ENCODE measurements at places on chromosomes 11 and 22. TPM values are rescaled to one million over a fixed set of nuclear protein-coding genes. Genes with fewer than 3 reads are reported as not detected.

- peak; percentile 90 for DNase-seq
These were observed 61.7 kb downstream of the PARVB start for GRCh38 chr22:44085743-44086270.

LAYN gene
- total RNA-seq: 118 TPM

GRCh38 chr11:71431271-71431670 lies 16.9 kb downstream of the DHCR7 start:
- DNase-seq: no peak

DNA sequence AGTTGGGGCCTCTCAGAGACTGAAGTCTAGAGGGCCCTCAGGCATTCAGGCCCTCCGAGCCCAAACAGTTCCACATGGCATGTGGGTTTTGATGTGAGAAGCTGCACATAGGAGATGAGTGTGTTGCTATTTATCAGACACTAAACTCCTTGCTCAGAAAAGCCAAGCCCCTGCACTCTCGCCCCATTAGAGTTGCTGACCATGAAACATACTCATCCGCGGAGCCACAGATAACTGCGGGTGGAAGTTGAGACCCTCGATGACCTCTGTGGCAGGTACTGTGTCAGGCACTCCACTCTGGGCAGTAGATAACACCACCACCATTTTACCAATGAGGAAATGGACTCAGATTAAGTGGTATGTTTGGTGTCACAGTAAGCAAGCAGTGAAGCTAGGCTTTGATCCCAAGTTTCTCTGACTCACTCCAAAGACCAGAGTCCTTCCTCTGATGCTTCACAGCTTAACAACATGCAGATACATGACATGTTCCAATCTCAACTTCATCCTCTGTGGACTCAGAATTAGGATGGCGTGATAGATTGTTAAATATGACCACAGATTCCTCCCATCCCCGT lies 202.1 kb downstream of the ADAMTS15 start:
- DNase-seq: peak; percentile 74

C1QTNF5 gene
- 27.9 TPM for total RNA-seq

DNA sequence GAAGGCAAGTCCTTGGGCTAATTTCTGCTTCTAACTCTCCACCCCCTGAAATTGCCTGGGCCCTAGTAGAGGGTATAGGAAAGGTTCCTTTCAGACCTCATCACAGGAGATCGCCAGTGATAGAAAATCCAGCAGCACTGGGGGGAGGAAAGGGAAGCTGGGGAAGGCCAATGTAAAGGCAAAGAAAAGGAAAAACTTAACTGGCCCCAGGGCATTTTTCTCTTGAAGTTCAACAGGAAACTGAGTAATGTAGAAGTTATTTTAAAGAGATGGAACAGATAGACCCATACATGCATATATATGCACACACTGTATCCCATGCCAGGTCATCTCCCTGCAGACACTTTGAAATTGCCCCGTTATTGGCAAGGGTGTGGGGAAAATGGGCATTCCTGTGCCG lies 134.0 kb downstream of the TRIM44 start:
- peak; percentile 66 for DNase-seq

GRCh38 chr11:43738600-43739409 lies 58.3 kb downstream of the HSD17B12 start:
- peak; percentile 84 for DNase-seq

- peak; percentile 6 for DNase-seq
These were observed 12.1 kb downstream of the CCDC87 start for GRCh38 chr11:66580803-66581202.

- DNase-seq: no peak
These were observed 32.7 kb upstream of the SHANK2 start for GRCh38 chr11:71285111-71285510.

DNA sequence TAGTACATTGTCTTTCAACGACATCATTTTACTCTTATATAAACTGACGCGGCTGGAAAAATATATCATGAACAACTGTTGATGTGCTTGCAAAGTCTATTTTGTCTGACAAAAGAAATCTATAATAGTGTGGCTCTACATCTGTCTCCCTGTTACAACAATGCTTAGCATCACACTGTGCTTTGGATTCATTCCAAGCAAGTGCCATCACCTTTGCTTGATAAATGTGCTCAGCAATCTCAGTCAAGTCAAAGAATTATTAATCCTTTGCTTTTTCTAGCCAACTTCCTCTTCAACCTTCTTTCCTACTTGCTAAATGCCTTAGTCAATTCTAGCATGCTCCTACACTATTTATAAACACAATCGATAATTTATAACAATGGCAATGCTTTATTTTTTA lies 140.5 kb downstream of the FCHSD2 start:
- DNase-seq: no peak

- peak; percentile 40 for DNase-seq
These were observed at the start of gene PTPN5 for GRCh38 chr11:18791207-18791968. TSS of gene PTPN5 (minus strand) at chr11:18791798. CDS start at chr11:18771958, 19,840 bp downstream.

- no peak for DNase-seq
These were observed 367.6 kb downstream of the SOX6 start for GRCh38 chr11:15988693-15989231.

DNA sequence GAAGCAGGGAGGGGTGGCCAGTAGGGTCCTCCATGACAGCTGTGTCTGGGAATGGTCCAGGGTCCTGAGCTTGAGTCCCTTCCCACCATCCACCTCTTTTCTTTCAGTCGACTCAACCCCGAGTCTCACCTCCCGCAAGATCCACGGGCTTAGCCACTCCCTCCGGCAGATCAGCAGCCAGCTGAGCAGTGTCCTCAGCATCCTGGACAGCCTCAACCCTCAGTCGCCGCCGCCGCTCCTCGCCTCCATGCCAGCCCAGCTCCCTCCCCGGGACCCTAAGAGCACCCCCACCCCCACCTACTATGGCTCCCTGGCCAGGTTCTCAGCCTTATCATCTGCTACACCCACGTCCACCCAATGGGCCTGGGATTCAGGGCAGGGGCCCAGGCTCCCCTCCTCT lies 81.9 kb downstream of the CEP164 start:
- DNase-seq: no peak

OTOG gene
- not detected for total RNA-seq

- DNase-seq: peak; percentile 52
These were observed 855.6 kb downstream of the KCNA4 start for GRCh38 chr11:29161191-29161590.

USH1C gene
- total RNA-seq: not detected

FGF19 gene
- not detected for total RNA-seq

DNA sequence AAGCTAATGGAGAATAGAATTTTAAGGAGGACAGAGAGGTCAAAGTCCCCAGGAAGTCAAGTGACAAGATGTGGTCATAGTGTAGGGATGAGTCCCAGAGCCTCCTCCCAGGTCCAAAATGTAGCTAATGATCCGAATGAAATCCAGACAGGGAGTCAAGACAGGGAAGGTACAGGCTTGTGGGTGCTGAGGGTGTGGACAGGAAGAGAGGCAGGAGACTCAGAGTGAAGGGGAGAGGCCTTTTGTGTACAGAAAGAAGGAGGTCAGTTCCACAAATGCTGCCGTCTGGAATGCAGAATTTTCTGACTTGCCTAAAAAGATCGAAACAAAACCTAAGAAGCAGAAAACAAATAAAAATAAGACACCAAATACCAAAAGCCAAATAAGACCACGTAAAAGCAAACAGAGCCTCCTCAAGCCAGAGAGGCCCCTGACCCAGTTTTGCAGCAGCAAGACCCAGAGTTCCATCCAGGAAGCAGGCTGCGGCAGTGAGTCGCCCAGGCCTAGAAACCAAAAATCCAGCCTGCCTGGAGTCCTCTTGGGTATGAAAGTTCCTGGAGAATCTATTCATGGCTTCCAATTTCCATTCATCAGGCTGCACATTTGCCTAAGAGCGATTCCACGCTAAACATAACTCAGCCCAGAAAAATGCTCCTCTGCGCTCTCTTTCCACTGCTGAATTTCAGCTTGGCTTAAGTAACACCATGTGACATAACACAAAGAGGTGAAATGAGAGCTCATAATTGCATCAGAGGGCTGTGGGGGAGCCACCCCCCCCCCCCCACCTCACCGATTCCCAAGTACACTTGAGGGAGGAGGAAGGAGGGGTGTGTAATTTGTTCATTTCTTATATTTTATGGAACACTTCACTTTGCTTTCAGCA lies 71.2 kb downstream of the KIRREL3 start:
- peak; percentile 86 for DNase-seq

DNA sequence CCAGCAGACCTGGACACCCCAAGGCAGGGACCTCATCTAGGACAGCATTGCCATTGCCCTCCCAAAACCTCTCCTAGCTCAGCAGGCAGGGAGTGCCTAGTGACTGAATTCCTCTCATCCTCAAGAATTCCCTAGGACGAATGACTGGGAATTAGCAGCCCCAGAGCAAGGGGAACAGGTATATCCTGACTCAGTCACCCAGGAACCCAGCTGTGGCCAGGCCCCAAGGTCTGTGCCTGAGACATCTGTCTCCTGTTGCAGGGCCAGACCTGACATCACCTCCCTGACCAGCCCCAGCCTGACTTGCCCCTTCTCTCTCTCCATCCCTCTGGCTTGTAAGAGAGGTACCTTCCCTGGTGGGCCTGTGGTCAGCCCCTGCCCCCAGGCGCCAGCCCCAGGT lies 39.0 kb upstream of the SUSD2 start:
- DNase-seq: no peak

- no peak for DNase-seq
These were observed 13.2 kb downstream of the BBS1 start for GRCh38 chr11:66523611-66524010.

GRCh38 chr11:75492181-75492820 lies 33.4 kb downstream of the GDPD5 start:
- DNase-seq: no peak

- peak; percentile 65 for DNase-seq
These were observed 12.5 kb upstream of the PTPRJ start for GRCh38 chr11:47967577-47968525.

TRIM51 gene
- total RNA-seq: not detected

- DNase-seq: no peak
These were observed 20.7 kb downstream of the DMC1 start for GRCh38 chr22:38549101-38549894.

Measured in GM23248 (cell line).